CD4-positive, CD25-positive, alpha-beta regulatory T cell (primary cell): ENCODE measurements at places on chromosomes 5 and 9. TPM values are rescaled to one million over a fixed set of nuclear protein-coding genes. Genes with fewer than 3 reads are reported as not detected.

PLAC8L1 gene
- not detected for polyA plus RNA-seq

SLC46A2 gene
- polyA plus RNA-seq, result not detected

SPINK13 gene
- polyA plus RNA-seq, result not detected

NEUROG1 gene
- not detected for polyA plus RNA-seq

PCDHA4 gene
- not detected for polyA plus RNA-seq

PFDN1 gene
- 130 TPM for polyA plus RNA-seq

BASP1 gene
- polyA plus RNA-seq, result 1.5 TPM

IGFBPL1 gene
- polyA plus RNA-seq, result not detected

BARHL1 gene
- polyA plus RNA-seq, result not detected

PRSS3 gene
- polyA plus RNA-seq, result not detected

SLC6A3 gene
- polyA plus RNA-seq, result not detected

CATSPER3 gene
- 0.37 TPM for polyA plus RNA-seq

WNK2 gene
- polyA plus RNA-seq, result not detected

MARVELD2 gene
- 0.07 TPM for polyA plus RNA-seq

CARTPT gene
- not detected for polyA plus RNA-seq

CCL19 gene
- polyA plus RNA-seq, result not detected

IFNK gene
- not detected for polyA plus RNA-seq

LCN1 gene
- polyA plus RNA-seq, result not detected

PCDHA1 gene
- polyA plus RNA-seq, result not detected

PKN3 gene
- not detected for polyA plus RNA-seq

BOD1 gene
- polyA plus RNA-seq, result 8.5 TPM

DAPK1 gene
- polyA plus RNA-seq, result not detected

WNT8A gene
- not detected for polyA plus RNA-seq

TICAM2 gene
- polyA plus RNA-seq, result not detected

HTR1A gene
- not detected for polyA plus RNA-seq

NUTM2F gene
- not detected for polyA plus RNA-seq

KCTD16 gene
- not detected for polyA plus RNA-seq

MLANA gene
- polyA plus RNA-seq, result not detected

AQP7 gene
- 1.0 TPM for polyA plus RNA-seq

SAPCD2 gene
- polyA plus RNA-seq, result 0.62 TPM

FCN2 gene
- polyA plus RNA-seq, result not detected

GABRA6 gene
- polyA plus RNA-seq, result not detected

BTNL8 gene
- not detected for polyA plus RNA-seq

PCAT7 gene
- not detected for polyA plus RNA-seq

CDKN2AIPNL gene
- polyA plus RNA-seq, result 32.4 TPM

CSF1R gene
- polyA plus RNA-seq, result 0.80 TPM

SFXN1 gene
- 63.5 TPM for polyA plus RNA-seq

OR1N2 gene
- not detected for polyA plus RNA-seq

IL3 gene
- polyA plus RNA-seq, result not detected

POLE3 gene
- 136 TPM for polyA plus RNA-seq

ASPN gene
- polyA plus RNA-seq, result not detected

STOML2 gene
- 107 TPM for polyA plus RNA-seq

MCIDAS gene
- polyA plus RNA-seq, result not detected

TRIM36 gene
- not detected for polyA plus RNA-seq

FOXE1 gene
- not detected for polyA plus RNA-seq

TUSC1 gene
- not detected for polyA plus RNA-seq

EIF4EBP3 gene
- polyA plus RNA-seq, result 42.5 TPM

TMEM174 gene
- not detected for polyA plus RNA-seq

SLIT3 gene
- polyA plus RNA-seq, result not detected

TEK gene
- not detected for polyA plus RNA-seq

OCLN gene
- not detected for polyA plus RNA-seq

RAI14 gene
- not detected for polyA plus RNA-seq

CNTFR gene
- not detected for polyA plus RNA-seq
